ENCODE measurements at places on chromosomes 3 and 15.

DNA sequence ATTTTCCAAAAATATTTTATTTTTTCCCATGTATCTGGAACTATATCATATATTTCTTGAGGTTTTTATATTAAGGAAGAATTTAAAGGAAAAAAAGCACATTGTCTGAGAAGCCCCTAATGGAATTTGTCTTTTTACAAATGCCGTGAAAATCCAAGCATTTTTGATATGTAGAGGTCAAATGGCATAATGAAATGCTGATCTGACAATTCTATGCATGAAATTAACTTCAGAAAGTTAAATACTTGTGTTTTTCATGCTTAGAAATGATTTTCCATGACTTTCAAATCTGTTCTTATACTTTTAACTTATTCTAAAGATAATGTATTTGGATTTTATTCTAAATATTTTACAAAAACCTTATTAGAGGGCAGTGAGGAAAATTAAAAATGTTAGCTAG is 119.2 kb downstream of the NR1I2 start:
- no peak for DNase-seq

GRCh38 chr3:59752925-59753324 is 703.1 kb upstream of the CFAP20DC start:
- no peak for DNase-seq

- DNase-seq: peak; percentile 20
Observed at GRCh38 chr15:49301562-49301961, 121.5 kb upstream of the FGF7 start.

DNA sequence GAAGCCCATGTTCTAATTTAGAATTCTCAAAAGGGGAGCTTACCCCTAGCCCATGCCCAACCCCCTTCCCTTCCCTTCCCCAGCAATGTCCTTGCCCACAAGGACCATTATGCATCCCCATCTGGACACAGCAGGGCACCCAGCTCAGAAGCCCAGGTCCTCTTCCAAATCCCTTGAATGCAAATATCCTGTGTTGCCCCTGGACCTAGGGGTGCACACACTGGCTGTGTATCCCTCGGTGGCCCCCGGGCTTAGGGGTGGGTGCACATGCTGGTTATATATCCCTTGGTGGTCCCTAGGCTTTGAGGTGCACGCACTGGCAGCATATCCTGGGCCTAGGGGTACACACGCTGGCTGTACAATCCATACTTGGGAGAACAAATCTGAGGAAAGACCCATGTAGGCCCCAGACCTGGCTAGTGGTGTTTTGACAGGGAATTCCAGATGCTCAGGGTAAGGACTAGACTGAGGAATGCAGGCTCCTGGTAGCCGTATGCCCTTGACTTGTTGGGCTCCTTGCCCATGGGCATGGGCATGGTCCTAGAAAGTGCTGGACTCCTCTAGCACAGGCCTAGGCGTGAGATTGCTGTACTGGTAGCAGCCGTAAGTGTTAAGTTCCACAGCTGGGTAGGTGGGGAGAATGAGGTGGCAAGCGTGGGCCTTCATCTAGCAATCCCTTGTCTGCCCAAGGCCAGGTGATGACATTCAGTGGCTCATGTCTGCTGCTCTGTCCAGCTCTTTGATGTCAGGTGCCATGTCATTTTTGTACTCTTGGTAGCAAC is 222.4 kb downstream of the OPA1 start:
- DNase-seq: no peak

- no peak for DNase-seq
Observed at GRCh38 chr15:40984406-40984805, 31.1 kb downstream of the CHAC1 start.

- peak; percentile 67 for DNase-seq
Observed at GRCh38 chr3:69090021-69090420, 5.3 kb downstream of the ARL6IP5 start.

GRCh38 chr3:15360788-15361493 is 28.6 kb upstream of the SH3BP5 start:
- DNase-seq: peak; percentile 35

GRCh38 chr3:73516631-73517030 is 108.1 kb downstream of the PDZRN3 start:
- no peak for DNase-seq

- DNase-seq: peak; percentile 7
Observed at GRCh38 chr15:93759629-93760028, 471.7 kb upstream of the MCTP2 start.

DNA sequence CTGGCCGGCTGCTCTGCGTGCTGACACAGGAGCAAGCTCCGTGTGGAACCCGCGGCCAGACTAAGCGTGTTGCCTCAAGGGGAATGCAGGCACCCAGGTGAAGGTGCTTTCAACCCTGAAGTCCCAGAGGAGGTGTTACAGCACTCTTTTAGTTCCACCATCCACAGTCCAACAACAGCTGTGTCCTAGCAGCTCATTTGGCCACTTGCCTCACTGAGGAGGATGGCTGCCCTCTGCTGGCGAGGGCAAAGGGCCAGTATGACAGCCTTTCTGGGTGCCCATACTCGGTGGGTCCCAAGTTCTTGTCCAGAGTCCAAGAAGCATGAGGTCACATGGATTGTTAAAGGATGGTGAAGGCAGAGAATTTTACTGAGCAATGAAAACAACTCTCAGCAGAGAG is 87.8 kb downstream of the C3orf85 start:
- no peak for DNase-seq
